ENCODE measurements at places on chromosomes 3 and 15.
A peak's percentile ranks its signal among the peaks of the same experiment; 100 is the strongest.

DNA sequence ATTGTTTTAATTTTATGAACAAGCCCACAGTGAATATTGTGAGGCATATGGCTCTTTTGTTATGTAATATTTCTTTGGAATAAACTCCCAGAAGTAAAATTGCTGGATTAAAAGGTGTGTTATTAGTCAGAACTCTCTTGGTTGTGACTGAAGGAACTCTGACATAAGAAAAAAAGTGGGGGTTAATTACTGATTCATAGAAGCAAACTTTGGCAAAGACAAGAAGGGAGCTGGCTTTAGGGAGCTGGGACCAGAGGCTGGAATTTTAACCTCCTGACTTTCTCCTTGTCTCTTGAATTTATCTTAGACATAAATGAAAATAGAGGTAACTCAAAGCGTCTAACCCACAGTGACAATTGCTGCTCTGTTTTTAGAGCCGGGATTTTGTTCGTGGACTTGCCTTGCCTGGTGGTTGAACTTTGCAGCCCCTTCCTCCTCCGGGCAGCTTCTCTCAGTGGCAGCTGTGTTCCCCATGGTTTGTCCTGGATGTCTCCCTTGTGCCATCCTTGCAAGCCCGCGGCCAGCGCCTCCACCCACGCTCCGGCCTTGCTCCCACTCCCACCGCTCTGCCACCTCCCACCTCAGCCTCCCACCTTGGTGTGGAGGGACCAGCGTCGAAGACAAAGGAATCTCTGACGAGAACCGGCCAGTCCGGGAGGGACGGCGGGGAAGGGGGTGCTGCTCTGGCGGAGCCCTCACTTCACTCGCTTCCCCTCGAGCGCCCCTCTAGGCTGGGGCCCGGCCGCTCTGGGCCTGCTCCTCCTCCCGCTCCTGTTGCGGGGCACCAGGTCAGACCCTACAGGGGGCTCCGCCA, 28.0 kb downstream of the ARHGAP31 start:
- no peak for DNase-seq

- DNase-seq = no peak
Observed at GRCh38 chr3:147423798-147424580, 14.8 kb downstream of the ZIC1 start.

GRCh38 chr3:136186846-136187245, 9.3 kb downstream of the MSL2 start:
- no peak for DNase-seq

- no peak for DNase-seq
Observed at GRCh38 chr15:70061696-70062270, 35.9 kb downstream of the TLE3 start.

GRCh38 chr3:178767581-178767980, 231.3 kb downstream of the KCNMB2 start:
- no peak for DNase-seq

GRCh38 chr15:59721411-59721810, 32.3 kb upstream of the BNIP2 start:
- DNase-seq = no peak

DNA sequence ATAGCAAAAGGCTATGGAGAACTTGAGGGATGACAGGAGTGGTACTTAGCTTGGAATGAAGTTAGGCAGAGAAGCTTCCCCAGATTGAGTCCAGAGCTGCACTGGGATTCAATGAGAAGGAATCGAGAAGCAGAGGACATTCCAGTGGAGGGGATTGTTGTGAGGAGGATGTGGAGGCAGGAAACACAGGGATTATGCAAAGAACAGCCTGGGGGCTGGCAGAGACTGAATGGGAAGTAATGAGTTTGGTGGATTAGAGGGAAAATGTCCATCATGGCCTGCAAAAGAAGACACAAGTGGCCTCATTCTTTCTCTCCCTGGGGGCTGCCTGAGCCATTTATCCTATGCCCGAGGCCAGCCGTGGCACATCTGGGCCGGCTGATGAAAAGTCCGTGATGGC, 20.5 kb upstream of the SCN10A start:
- no peak for DNase-seq

DNA sequence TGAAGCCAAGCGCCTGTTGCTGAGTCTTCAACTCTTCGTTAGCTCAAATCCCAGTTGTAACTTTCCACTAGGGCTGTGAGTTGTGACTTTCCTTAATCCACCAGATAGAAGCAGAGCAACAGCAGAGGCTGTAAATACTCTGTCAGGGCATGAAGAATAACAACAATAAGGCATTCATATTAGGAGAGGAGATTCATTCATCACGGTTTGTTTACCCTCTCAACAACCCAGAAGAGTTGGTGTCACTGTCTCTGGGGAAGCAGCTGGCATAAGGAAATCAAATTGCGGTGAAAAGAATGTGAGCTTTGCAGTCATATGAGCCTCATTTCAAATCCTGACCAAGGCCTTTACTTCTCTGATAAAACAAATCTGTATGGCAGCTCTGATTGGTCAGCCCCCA, 184.8 kb downstream of the SHQ1 start:
- no peak for DNase-seq

DNA sequence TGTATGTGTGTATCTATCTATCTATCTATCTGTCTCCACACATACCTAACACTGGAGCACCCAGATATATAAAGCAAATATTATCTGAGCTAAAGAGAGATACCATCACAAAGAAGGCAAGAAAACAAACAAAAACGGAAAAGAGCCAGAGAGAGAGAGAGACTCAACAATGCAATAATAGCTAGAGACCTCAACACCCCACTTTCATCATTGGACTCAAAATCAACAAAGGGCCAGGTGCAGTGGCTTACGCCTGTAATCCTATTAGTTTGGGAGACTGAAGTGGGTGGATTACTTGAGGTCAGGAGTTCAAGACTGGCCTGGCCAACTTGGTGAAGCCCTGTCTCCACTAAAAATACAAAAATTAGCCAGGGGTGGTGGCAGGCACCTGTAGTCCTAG, 23.4 kb downstream of the NCBP2 start:
- no peak for DNase-seq

DNA sequence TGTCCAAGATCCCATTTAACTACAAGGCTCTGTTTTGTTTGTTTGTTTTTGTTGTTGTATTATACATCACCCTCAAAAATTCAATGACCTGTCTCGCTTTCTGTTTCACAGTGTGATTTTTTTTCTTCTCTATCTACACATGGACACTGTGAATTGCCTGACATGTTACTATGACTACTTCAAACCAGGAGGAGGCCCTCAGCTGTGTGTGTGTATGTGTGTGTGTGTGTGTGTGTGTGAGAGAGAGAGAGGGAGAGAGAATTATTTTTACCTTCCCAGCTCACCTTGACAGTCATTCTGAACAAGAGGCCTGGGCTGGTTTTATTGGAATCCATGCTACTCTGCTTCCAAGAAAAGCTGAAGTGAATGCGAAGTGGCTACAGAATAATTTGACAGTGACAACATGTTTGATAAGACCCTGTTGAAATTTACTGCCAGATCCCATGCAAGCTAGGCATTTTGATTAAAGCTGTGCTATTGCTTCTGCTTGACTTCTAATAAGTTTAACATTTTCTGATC, 841.4 kb downstream of the NSUN3 start:
- no peak for DNase-seq

DNA sequence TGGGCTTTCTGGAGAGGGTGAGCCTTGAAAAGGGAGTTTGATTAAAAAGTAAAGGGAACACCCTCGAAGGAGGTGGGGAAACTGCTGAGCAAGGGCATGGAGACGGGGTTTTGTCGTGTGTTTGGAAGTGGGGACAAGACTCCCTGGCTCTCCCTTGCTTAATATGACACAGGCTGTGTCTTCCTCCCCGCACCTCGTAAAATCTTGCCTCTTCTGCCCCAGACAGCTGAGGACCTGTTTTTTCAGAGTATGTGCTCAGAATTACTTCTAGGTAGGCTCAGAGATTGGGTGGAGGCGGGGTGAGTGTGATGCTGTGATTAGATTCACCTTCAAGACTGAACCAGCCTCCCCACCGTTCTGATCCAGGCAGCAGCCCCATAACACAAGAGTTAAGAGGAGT, 244.4 kb upstream of the TLE3 start:
- DNase-seq = no peak

GRCh38 chr3:60076331-60076730, 1026.5 kb upstream of the CFAP20DC start:
- DNase-seq = no peak

DNA sequence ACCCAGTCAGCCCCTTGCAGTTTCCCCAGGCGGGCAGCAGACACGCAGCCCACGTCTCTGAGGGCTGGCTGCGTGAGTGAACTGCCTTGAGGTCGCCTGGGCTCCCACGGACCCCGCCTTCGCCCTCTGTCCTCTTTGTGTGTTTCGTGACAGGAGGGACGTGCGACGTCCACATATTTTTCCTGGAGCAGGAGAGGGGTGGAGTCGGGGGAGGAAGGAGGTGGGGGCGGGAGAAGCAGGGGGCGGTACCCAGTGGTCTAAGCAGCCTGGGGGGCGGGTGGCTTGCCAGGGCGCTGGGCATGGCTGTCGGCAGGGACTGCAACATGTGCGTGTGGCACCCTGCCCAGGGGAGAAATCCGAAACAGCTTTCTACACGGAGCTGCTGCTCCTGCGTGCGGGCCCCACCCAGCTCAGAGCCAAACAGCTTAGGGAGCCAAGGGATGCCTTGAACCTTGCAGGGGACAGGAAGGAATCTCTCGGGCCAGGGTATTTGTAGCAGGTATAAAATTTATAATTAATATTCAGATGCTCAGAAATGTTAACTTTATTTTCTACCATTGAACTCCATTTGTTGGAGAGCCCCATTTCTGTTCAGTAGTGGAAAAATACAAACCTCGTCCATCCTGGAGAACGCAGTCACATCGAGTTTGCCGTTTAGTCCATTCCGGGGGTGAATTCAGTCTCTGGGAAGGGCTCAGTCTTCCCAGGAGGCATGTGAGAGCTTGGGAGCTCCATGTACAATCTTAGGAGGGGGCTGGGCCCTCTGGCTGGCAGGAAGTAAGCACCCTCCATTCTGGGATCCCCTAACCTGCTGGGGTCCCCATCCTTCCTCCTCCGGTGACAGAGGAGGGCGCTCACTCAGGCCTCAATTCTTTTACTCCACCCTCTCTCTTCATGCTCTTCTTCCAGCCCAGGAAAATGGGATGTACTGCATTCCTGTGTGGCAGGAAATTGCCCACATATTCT, 79.1 kb upstream of the MEF2A start:
- no peak for DNase-seq

DNA sequence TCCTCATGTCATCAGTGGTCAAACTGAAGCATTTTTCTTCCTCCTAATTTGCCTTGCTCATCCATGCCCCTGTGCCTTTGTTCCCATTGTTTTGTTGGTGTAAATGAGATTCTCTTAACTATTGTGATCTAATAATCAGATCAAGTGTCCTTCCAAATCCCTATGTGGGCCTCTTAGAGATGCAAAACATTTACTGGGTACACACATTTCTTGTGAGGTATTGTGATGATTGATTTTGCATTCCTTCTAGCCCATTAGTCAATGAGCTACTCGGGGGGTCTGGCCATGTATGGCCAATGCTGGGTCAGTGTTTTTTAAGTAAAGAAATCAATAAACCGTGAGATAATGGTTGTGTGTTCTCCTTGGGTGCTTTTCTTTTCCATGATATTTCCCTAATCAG, 580.4 kb downstream of the VGLL3 start:
- DNase-seq = no peak

DNA sequence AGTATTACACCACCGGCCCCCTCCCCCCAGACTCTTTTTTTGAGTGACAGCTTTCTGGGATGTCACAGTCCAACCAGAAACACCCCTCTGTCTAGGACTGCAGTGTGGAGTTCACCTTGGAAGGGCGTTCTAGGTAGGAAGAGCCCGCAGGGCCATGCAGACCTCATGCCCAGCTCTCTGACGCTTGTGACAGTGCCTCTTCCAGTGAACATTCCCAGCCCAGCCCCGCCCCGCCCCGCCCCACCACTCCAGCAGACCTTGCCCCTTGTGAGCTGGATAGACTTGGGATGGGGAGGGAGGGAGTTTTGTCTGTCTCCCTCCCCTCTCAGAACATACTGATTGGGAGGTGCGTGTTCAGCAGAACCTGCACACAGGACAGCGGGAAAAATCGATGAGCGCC, 63.6 kb downstream of the AAGAB start:
- no peak for DNase-seq

GRCh38 chr3:46082849-46083248, 55.6 kb upstream of the XCR1 start:
- DNase-seq = no peak

- no peak for DNase-seq
Observed at GRCh38 chr3:46242120-46242519, at the start of gene CCR3. Gene CCR3 (plus strand): TSS chr3:46242460. CDS start chr3:46265159, 22,699 bp downstream.

DNA sequence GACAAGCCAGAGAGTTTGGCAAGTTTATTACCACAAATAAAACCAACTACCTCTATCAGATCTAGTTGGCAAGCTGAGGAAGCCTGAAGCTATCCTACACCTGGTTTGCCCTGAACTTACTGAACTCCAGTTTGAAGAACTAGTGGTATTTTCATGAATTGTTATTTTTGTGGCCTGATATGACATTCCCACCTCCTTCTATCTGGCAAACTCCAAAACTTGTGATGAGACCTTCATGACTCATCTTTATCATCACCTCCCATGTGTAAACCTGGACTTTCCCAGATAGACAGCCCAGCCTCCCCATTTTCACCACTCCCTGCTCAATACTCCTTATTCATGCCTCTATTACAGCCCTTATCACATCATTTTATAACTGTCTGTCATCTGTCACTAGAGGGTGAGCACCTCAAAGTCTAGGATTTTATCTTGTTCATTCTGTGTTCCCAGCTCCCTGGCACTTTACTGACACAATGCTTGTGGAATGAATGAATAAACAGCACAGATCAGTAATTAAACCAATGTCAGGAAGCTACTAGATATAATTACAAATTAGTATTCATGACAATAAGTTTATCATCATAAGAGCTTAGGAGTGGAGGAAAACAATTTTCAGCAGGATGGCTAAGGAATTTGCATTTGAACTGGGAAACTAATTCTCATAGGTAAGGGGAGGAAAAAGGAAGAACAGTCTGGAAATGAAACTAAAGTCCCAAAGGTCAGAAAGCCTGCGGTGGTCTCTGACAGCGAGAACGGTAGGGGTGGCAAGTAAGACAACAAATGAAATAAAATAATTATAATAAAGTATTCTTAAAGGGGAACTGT, 13.2 kb upstream of the TRANK1 start:
- no peak for DNase-seq

- peak; percentile 36 for DNase-seq
Observed at GRCh38 chr3:107524841-107525643, 2.3 kb downstream of the BBX start.

- no peak for DNase-seq
Observed at GRCh38 chr3:48409291-48410201, 20.3 kb downstream of the PLXNB1 start.

GRCh38 chr3:45441584-45442310, 53.4 kb downstream of the LARS2 start:
- no peak for DNase-seq

DNA sequence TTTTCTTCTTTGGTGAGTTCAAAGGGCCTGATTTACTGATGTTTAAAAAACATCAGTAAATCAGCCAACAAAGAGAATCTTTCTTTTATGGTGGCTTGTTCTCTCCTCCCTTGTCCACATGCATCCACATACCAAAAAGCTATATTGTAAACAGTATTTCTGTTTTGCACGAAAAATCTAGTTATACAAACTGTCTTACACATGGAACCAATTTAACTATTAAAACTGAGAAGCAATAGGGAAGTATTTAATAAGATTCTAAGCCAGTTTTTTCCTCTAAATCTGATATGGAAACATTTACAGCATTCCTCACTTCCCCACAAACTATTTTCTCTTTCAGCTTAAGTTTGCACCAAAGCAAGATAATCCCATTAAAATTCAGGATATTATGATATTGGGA, 110.8 kb upstream of the ICE2 start:
- no peak for DNase-seq
